CD4-positive, alpha-beta T cell treated with Interleukin-21 for 1 hour (primary cell): ENCODE measurements at places on chromosomes 3 and 15.

DNA sequence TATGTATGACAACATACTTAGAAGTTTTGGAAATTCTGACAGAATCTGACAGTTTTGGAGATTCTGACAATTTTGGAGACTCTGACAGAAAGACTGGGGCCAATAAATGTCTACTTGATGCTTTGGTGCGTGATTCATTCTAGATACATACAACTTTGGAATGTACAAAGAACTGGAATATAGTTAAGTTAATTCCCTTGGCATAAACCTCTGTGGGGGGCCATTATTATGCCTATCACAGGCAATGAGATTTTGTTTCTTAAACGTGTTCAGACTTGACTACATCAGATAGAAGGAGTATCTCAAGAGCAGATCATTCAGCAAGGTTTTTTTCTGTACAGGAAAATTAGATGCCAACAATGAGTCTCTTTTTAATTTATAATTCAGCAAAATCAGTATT is 617.6 kb upstream of the ZNF717 start:
- DNase-seq: no peak

GRCh38 chr3:140994316-140994715 is 52.7 kb downstream of the SLC25A36 start:
- DNase-seq: no peak

DNA sequence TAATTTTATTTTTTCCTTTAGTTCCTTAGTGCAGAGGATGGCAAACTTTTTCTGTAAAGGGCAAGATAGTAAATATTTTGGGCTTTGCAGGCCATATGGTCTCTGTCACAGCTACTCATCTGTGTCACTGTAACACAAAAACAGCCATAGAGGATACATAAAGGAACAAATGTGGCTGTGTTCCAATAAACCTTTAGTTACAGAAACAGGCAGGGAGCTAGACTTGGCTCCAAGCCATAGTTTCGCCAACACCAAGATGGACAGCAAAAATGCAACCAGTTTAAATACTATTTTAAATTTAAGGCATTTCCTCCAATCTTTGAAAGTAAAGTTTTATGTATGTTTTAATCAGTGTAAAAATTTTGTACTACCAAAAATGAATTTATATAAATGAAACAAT is 753.4 kb downstream of the FHIT start:
- DNase-seq: no peak

GRCh38 chr15:78100886-78101285 is 8.5 kb downstream of the SH2D7 start:
- no peak for DNase-seq

DNA sequence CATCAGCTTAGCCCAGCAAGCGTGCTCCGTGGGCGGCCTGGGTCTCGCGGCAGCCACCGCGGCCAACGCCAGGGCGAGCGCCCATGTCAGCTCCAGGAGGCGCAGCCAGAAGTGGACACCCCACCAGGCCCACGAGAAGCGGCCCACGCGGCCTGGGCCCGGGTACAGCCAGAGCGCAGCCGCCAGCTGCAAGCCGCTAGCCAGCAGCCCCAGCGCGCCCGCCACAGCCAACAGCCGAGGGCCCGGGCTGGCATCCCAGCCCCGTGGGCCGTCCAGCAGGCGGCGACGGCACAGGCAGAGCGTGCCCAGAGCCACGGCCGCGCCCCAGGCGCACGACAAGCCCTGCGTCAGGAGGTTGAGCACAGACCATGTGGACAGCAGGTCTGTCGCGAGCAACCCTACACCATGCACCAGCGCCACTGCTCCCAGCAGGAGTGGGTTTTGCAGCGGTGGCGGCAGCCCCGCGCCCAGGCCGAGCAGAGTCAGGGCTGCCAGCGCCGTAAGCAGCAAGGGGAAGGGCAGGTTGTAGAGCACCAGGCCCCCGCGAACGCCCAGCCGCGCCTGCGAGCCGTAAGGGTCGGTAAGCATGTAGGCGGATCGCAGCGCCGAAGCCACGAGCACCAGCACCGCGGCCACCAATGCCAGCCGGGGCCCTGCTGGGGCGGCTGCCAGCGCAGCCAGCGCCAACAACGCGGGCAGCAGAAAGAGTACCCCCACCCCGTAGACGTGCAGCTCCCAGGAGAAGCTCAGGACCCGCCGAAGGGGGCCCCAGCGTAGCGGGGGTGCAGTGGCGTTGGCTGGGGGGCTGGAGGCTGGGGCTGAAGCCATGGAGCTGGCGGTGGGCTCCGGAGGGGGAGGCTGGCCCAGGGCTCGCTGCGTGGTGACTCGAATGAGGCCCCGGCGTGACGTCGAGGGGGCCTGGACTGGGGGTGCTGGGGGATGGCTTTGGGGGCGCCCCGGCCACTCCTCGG is 4.9 kb downstream of the PRRT3 start:
- DNase-seq: no peak

GRCh38 chr15:96553931-96554330 is 223.4 kb downstream of the NR2F2 start:
- no peak for DNase-seq

DNA sequence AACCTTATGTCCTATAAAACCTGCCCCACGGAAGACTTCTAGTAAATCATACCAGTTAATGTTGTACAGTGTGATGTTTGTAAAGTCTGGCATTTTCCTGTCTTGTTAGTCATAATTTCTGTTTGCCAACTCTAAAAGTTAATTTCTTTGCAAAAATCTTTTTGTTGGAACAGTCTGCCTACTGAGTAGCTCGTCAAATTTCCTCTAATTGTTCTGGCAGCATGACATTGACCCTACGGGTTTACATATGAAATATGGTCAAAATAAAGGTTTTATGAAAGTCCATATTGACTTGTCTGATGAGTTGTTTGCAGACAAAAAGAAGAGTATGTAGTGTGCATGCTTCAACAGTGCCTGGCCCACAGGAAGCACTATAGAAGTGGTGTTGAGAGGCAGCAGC is 79.8 kb upstream of the SOX2 start:
- no peak for DNase-seq
